ENCODE measurements at places on chromosomes 16 and 17.

GRCh38 chr17:42979511-42980273 lies at the start of gene PTGES3L:
Gene PTGES3L (minus strand): TSS chr17:42980080. CDS start chr17:42980053, 27 bp downstream.
- peak; percentile 88 for DNase-seq

DNA sequence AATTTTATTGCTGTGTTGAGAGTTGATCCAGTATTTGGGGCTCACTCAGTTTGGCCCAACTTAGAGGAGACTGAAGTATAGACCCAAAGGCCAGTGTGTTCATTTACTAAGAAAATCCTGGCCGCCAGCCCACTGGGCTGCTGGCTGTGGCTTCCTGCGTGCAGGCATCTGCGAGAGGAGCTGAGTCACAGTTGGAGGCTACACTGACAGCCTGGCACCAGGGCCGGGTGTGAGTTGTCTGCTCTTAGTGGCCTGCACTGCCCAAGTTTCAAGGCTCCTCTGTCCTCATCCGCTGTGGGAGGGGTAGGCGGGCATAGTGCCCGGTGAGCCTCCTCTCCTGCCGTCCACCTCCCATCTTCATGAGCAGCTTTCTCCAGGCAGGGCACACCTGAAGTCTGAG lies 54.2 kb downstream of the PLD6 start:
- no peak for DNase-seq

DNA sequence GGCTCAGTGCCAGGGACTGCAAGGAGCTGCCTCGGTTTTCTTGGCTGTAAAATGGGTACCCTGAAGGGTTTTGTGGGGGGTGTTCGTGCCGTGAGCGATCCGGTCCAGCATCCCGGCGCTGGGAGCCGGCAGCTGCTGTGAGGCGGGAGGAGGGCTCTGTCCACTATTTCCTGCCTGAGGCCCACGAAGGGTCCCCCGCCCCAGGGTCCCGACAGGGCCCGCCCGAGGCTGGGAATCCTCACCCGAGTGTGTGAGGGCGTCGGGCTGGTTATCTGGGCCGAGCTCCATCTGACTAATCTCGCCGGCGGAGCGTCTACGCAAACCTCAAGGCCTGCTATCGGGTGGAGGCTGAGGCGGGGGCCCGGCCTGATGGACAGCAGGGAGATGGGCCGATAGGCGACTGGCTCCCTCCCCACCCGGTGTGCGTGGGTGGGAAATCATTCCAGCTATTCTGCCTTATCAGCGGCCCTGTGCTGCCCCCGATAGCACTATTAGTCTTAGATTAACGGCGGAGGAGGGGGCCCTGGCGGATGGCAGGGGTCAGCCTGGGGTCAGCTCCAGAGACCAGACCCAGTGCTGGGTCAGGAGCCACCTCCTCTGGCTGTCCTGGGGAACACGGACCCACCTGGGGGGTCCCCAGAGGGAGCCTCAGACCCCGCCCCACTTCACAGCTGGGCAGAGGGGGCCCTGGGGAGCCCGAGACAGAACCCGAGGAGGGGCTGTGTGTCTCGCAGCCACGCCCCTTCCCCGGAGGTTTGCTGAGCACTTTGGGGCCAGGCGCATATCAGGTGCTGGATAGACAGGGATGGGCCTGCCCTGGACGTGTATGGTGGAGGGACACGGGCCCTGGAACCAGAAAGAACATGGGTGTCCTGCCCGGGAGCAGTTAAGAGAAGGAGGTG lies 44.7 kb downstream of the ZFPM1 start:
- no peak for DNase-seq

DNA sequence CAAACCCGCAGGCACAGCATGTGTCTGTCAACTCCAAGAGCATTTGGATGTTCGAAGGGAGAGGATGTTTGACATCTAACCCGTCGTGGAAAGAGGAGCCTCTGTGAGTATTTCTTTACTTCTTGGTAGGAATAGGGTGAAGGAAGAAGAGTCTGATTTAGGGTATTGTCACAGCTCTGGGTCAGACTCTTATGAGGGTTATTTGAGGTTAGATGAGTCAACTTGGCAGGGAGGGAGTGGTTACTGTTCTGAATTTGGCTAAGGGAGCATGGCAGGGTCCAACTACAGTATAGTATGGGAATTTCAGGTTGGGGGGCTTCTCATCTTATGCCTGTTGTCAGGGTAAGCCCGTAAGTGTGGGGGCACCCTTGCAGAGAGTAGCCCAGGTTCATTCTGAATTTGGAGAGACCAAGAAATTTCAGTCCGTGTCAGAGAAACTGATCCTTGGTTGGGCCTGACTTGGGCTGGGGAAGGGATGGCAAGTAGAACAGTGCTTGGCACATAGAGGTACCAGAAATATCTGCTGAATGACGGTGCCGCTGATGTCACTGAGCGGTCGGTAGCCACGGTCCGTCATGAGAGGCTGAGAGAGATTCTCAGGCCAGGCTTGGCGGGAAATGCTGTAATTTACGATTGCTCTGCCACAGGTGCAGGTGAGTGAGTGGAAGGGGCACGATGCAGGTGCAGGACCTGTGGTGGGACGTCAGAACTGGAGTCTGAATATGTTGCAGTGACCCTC lies 43.2 kb downstream of the MYH3 start:
- DNase-seq = no peak

DNA sequence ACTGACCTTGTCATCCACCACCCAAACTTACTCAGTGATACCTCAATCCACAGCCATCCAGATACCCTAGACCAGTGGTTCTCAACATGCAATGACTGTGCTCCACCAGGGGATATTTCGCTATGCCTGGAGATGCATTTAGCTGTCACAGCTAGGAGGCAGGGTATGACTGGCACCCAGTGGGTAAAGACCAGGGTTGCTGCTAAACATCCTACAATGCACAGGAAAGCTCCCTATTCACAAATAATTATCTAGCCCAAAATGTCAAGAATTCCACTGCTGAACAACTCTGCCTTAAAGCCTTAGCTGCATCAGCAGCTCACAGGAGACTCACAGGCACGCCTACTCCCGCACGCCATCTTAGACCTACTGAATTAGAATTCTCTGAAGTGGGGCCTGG lies 212.6 kb downstream of the GRIN2A start:
- DNase-seq = no peak

- DNase-seq = peak; percentile 43
These were observed 122.2 kb downstream of the CCDC182 start for GRCh38 chr17:57622683-57623433.

GRCh38 chr17:1906662-1907101 lies 76.9 kb downstream of the RPA1 start:
- DNase-seq = no peak

DNA sequence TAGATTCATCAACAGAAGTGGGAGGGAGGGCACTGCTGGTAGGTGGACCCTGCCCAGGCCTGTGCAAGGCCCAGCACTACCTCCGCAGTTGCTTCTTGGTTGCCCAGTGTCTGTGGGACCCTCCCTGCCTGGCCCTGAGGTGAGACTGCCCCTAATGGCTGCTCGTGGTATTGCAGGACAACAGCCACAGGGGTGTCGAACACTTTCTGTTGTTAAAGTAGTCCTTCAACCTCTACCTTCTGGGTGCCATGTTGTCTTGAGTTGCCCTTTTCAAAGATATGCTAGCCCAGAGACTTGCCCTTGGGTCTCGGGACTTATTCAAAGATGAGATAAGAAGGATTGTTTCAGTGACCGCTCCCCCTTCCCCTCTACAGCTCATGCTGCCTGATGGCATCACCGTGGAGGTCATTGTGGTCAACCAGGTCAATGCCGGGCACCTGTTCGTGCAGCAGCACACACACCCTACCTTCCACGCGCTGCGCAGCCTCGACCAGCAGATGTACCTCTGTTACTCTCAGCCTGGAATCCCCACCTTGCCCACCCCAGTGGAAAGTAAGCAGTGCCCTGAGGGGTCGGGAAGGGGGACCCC lies 29.1 kb downstream of the AKAP1 start:
- DNase-seq = peak; percentile 41

DNA sequence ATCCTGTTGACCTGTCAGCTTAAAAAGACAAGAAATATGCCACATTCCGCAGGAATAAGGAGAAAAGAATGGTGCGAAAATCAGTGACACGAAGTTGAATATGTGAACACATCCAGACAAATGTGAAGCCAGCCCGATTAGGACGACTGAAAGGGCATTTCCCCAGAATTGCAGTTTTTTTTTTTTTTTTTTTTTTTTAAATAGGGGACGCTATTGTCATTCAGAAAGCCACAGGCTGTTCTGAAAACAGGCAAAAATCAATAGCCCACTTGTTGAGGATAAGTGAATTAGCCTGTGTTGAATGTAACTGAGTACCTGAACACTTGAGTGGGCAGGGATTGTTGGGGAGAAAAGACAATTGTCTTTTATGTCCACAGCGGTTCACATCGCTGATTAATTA lies 507.1 kb downstream of the WWOX start:
- DNase-seq = no peak

DNA sequence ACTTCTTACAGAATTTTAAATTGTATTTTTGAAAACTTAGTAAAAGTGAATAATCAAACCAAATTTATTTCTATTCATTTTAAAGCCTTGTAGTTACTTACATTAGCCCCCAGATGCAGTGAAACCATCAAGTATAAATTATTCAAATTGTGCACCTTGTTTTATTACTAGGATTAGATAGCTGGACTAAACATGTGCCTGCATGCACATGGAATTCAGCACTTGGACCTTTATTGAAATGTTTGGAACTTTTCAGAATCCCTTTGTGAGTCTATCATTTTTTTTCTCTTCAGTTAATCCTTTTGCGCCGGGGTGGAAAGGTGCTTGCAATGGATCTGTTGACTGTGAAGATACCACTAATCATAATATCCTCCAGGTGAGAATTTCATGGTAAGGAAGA lies 4.7 kb downstream of the ZPBP2 start:
- peak; percentile 20 for DNase-seq

DNA sequence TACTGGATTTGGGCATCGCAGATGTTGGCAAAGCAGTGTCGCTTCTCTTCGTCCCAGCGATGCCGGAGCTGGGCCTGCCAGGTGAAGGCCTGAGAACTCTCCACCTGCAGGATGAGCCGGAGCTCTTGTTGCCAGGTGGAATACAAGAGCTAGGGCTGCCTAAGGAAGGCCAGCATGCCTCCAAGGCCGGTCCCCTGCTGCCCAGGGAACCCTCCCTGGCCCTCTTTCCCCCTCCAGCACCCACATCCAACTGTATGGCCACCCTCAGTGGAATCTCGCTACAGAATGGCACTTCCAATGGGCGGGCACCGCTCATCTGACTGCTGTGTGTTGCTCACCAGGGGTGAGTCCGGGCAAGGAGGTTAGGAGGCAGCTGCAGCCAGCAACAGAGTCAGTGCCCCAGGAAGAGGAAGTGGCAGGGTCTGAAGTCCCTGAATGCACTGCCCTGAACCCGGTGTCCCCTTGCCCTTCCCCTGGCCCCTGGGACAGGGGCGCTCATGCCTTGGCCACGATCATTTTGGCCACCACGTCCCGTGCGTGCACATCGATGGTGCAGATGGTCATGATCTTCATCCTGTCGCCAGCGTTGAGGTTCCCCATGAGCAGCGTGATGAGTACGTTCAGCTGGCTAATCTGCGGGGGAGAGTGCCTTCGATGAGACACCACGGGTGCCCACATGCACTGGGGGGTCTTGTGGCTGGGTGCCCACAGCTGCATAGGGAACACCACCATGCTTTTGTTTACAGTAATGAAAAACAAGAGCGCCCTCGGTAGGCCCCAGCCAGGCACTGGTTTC lies 75.8 kb downstream of the DNAH17 start:
- no peak for DNase-seq

- DNase-seq = no peak
These were observed 2.5 kb upstream of the CLTC start for GRCh38 chr17:59617156-59617732.

- DNase-seq = no peak
These were observed 29.6 kb downstream of the MINK1 start for GRCh38 chr17:4862720-4863119.

GRCh38 chr16:67226295-67226803 lies 581 bp upstream of the TMEM208 start:
- DNase-seq = no peak

DNA sequence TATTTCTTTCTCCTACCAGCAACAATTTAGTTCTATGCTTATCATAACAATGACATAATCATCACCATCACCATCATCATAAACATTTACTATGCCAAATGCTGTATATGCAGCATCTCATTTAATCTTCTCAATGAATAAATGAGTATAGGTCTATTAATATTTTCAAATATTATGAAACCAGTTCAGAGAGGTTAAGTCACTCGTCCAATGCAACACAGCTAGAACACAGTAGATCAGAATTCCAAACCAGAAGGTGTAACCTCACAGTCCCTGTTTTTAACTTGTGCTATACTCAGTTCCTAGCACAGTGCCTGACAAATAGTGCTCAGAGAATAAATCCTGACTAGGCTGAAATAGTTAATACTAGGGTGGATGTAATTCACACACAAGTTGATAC lies 314.8 kb downstream of the XYLT1 start:
- DNase-seq = no peak

GRCh38 chr17:50356892-50357510 lies 11.1 kb downstream of the XYLT2 start:
- DNase-seq = no peak

GRCh38 chr17:78979780-78980623 lies at the start of gene LGALS3BP:
Gene LGALS3BP (minus strand): TSS chr17:78979923. CDS start chr17:78977191, 2,732 bp downstream.
- peak; percentile 97 for DNase-seq

- DNase-seq = no peak
These were observed 11.2 kb downstream of the PAM16 start for GRCh38 chr16:4339909-4340308.

GRCh38 chr17:81867170-81867990 lies 3.8 kb downstream of the ARHGDIA start:
- DNase-seq = peak; percentile 50

- DNase-seq = no peak
These were observed 95.8 kb downstream of the IRF8 start for GRCh38 chr16:85994492-85995490.

GRCh38 chr16:589658-590187 lies at the start of gene RAB40C:
Gene RAB40C (plus strand): TSS chr16:590066. CDS start chr16:590292, 226 bp downstream.
- DNase-seq = peak; percentile 93

DNA sequence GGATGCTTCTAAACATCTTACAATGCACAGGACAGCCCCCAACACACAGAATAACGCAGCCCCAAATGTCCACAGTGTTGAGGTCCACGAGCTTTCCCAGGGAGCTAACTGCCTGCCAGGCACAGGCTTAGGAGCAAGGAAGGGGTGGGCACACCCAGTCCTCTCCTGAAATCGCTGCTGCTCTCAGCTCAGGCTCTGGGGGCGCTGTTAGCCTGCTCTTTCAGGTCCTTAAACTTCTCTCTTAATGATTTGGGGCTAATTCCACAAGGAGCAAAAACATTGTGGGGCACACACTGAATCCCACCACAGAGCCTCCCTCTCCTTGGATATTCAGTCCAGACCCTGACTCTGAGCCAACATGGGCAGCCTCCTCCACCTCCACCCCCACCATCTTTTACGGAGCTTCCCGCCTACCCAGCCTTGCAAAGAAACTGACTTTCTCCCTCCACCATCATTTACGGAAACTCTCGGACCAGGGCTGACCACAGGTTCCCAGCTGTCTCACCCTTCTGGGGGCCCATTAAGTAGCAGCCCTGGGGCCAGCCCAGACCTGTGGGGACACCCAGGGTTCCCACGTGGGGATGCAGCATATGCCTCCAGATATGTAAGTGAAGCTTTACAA lies 1.1 kb downstream of the CD300H start:
- peak; percentile 18 for DNase-seq

GRCh38 chr17:48514477-48514876 lies 16.3 kb downstream of the HOXB1 start:
- no peak for DNase-seq

Measured in HepG2 (cell line).